ENCODE measurements at places on chromosomes 6 and 20. TPM values are rescaled to one million over a fixed set of nuclear protein-coding genes. Genes with fewer than 3 reads are reported as not detected.
A peak's percentile ranks its signal among the peaks of the same experiment; 100 is the strongest.

ADGRF5 gene
- 0.86 TPM for total RNA-seq

TXLNB gene
- 0.32 TPM for total RNA-seq

TRIM15 gene
- total RNA-seq: not detected

- DNase-seq: no peak
Measured at GRCh38 chr6:18207438-18207837, 52.2 kb downstream of the KDM1B start.

GRCh38 chr6:116313101-116313776, 33.5 kb upstream of the TSPYL1 start:
- DNase-seq: peak; percentile 41

DNA sequence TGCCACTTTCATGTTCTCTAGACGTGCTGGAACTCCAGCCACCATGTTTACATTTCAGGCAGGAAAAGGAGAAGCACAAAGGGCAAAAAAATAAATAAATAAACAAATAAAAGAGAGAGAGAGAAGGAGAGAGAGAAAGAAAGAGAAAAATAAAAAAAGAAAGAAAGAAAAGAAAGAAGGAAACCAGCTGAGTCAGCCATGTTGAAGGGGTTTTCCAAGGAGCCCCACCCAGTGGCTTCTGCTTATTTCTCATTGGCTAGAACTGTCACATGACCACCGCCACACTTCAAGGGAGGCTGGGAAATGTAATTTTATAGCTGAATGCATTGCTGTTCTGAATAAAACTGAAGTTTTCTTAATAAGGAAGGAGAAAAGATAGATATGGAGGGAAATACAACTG, 71.1 kb downstream of the BFSP1 start:
- no peak for DNase-seq

GRCh38 chr20:58895448-58896180, 43.1 kb downstream of the GNAS start:
- DNase-seq: no peak

GRCh38 chr6:157774153-157775135, 48.6 kb upstream of the SNX9 start:
- no peak for DNase-seq

DNA sequence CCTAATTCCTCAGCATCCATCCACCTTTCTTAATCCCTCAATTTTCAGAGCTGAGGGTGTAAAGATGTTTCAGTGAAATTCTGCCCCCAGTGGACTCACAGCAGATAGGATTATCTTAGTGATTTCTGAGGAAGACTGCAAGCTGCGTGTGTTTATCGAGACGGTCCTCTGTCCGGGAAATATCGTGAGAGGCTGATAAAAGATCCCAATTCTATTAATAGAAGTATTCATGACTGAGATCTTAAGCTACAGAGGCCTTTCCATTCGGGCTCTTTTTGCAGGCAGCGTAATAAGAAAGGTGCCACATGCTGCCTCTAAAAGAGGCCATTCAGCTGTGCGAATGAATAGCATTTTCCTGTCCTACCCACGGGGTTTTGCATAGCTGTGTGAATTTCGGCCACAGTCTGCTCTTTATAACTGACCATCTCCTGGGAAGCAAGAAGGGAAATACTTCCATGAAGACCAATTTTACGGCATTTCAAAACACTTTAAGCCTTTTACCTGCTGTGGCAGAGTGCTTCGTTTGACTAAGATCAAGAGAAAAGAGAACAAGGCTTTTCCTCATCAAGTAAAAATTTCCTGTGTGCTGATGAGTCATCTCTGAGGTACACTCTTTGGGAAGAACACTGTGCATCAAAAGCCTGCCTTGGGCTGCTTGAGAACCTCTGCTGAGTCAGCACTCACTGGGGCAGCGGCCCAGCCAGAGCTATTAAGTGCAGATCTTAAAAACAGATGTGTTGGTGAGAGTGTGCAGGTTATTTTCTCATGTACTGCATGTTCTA, 208.8 kb downstream of the ARHGAP18 start:
- DNase-seq: peak; percentile 99

GRCh38 chr6:16163535-16164300, 34.8 kb downstream of the MYLIP start:
- DNase-seq: no peak

GRCh38 chr20:38260025-38260377, 534 bp downstream of the KIAA1755 start:
- no peak for DNase-seq
